ENCODE measurements at places on chromosomes 5 and 9.

DNA sequence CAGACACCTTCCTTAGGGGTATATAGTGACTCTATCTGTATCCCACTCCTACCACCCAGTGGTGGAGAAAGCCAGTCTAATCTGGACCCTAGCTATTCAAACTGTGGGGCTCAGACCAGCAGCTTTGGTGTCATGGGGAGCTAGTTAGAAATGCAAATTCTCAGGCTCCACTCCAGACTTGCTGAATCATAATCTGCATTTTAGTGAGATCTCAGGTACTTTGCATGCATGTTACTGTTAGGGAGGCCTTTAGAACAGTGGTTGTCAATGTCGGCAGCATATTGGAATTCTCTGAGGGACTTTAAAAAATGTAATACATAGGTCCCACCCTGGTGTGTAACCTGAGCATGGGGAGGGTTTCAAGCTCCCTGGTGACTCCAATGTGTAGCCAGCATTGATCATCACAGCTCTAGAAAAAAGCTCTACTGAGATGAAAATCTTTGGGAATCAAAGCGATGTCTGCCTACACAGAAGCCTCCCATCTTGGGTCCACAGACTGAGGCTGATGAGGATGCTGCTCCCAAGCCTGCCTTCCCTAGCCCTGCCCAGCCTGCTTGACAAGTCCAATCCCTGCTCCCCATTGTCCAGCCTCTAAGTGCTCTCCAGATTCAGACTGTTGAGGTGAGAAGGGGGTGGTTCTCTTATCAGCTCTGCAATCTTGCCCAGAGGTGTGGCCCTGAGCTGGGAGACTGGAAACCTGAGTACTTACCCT, 11.9 kb upstream of the GM2A start:
- DNase-seq: no peak

DNA sequence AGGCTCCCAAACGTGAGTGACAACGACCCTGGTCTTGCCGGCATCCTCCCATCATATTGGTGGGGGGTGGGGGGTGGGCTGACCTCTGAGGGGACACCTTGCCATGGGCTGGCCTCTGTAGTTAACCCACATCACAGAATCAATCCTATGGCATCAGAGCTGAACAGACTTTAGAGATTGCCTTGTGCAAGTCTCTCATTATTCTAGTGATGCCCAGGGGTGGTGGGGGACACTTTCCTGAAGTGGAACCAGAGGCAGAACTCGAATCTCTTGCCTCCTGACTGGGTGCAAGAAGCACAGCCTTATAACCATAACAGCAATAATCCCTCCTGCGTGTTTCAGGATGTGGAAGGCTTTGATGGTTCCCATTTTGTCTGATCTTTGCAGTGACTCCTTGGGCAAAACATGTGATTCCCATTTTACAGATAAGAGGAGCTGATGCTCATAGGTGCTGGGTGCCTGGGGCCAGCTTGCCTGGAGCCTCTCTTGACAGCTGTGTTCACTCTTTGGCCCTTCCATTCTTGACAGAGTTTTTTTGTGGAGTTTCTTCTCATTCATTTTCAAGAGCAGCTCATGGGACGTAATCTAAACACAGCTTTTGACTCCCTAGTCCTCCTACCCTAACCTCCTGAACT, 18.6 kb upstream of the PITX1 start:
- no peak for DNase-seq

GRCh38 chr9:6441269-6441668, 28.3 kb downstream of the UHRF2 start:
- DNase-seq: peak; percentile 56

GRCh38 chr5:91101600-91102379, 281.3 kb downstream of the ARRDC3 start:
- DNase-seq: peak; percentile 82

DNA sequence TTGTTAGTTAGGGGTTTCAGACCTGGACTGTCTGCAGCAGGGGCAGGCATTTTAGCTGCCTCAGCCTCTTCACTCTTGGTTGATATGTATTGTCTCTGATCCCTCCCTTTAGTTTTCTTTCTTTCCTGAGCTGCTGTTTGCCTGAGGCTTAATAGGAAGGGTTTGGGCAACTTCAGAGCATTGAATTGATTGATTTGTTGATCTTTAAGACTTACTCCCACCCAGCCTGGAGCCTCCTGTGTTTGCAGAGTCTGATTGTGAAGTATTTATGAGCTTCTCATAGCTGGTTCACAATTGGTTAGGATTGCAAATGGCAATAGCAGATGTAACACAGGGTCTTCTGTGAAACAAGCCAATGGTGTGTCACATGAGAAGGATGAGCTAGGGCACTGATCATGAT, 671.8 kb upstream of the SEMA6A start:
- no peak for DNase-seq
